Stimulated activated naive CD8-positive, alpha-beta T cell treated with anti-CD3 and anti-CD28 coated beads, Interleukin-15, amount 100 ng/mL, for 72 hours (primary cell): ENCODE measurements at places on chromosomes 7 and 10.

DNA sequence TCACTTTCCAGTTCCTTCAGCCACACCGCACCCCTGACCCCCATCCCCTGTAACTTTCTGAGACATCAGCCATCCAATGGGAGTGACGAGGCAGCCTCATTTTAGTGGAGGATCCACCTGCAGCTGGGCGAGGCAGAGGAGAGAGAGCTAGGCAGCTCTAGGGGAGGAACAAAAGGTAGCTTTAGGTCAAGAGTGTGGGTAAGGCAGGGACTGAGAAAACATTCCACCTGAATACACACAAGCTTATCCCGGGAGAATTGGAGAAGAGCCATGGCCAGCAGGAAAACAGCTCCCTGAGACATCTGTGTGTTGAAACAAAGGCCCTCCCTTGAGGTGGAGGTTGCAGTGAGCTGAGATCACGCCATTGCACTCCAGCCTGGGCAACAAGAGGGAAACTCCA is 6.7 kb upstream of the KLRG2 start:
- DNase-seq = no peak

DNA sequence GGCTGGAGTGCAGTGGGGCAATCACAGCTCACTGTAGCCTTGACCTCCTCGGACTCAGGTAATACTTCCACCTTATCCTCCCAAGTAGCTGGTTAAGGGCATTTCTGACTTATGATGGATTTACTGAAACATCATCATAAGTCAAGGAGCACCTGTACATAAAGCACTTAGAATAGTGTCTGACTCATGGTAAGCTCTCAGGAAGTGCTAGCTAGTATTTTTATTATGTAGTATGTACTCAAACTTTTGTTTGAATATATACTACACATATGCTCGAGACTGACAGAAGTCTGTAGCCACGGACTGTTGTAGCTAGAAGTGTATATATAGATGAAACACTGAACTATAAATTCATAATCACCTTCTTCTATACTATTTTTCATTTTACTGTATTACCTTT is 107.5 kb upstream of the DNAJB12 start:
- no peak for DNase-seq

- no peak for DNase-seq
Observed at GRCh38 chr10:17912754-17913153, 39.0 kb upstream of the SLC39A12 start.

DNA sequence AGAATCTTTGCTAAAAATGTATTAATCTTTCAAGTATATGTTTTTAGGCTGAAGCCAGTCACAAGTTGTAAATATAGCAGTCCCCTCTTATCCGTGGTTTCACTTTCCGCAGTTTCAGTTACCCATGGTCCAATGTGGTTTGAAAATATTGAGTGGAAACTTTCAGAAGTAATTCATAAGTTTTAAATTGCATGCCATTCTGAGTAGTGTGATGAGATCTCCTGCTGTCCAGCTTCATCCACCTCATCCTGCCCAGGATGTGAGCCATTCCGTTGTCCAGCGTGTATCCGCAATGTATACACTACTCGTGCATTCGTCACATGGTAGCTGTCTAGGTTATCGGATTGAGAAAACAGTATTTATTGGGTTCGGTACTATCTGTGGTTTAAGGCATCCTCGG is 12.2 kb downstream of the PDCD4 start:
- DNase-seq = no peak

- DNase-seq = no peak
Observed at GRCh38 chr7:6576024-6576866, 1.0 kb upstream of the ZDHHC4 start.

DNA sequence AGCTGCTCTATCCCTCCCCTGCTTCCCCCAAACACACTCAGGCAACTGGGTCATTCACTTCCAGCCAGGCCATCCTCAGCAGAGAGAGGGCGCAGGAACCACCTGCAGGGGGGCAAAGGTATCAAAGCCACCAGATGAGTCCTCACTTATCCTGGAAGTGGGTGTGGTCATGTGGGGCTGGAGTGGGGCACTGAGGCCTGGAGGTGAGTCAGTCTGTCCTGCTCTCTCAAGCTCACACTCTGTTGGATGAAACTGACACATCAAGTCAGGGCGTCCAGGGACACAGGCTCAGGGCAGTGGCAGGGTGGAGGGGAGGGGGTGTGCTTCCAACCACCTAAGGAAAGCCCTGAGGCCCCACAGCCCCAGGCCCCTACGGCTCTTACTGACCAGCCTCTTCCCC is 8.0 kb upstream of the ELFN1 start:
- no peak for DNase-seq

GRCh38 chr10:43108951-43109350 is 29.3 kb upstream of the CSGALNACT2 start:
- DNase-seq = no peak

DNA sequence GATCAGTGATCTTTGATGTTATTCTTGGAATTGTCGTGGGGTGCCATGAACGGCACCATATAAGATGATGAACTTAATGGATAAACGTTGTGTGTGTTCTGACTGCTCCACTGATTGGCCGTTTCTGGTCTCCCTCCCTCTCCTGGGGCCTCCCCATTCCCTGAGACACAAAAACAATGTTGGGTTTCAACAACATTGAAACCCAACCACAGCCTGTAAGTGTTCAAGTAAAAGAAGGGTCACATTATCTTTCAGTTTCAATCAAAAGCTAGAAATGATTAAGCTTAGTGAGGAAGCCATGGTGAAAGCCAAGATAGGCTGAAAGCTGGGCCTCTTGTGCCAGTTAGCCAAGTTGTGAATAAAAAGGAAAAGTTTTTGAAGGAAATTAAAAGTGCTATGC is 19.5 kb downstream of the EN2 start:
- DNase-seq = peak; percentile 40

DNA sequence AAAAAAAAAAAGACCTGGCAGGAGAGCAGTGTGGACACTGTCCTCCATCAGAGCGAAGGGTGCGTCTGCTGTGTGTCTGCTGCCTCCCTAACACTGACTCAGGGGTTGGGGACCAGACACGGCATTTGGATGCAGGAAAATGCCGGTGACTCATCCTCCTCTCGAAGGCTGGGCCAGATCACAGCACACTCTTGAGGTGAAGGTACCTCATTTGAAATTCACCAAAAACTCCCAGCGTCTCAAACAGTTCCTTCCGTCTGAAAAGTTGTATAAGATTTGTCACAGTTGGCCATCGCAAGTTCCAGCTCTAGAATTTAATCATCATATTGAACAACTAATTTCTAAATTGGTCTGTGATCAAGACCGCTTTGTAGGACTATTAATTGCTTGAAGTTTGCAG is 118.1 kb upstream of the LYZL2 start:
- no peak for DNase-seq

GRCh38 chr10:20713420-20713819 is 183.7 kb downstream of the NEBL start:
- no peak for DNase-seq

DNA sequence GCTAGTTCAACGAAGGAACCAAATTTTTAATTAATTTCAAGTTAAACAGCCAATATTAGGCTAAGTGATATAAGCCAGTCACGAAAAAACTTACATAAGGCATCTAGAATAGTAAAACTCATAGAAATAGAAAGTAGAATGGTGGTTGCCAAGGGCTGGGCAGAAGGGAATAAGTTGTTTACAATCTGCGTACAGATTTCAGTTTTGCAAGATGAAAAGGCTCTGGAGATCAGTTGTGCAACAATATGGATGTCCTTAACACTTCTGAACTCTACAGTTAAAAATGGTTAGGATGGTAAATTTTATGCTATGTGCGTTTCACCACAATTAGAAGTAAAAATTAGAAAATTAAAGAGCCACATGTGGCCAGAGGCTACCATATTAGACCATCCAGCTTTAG is 13.3 kb downstream of the SCRN1 start:
- DNase-seq = no peak

- DNase-seq = no peak
Observed at GRCh38 chr7:999941-1000935, 17.3 kb downstream of the CYP2W1 start.

DNA sequence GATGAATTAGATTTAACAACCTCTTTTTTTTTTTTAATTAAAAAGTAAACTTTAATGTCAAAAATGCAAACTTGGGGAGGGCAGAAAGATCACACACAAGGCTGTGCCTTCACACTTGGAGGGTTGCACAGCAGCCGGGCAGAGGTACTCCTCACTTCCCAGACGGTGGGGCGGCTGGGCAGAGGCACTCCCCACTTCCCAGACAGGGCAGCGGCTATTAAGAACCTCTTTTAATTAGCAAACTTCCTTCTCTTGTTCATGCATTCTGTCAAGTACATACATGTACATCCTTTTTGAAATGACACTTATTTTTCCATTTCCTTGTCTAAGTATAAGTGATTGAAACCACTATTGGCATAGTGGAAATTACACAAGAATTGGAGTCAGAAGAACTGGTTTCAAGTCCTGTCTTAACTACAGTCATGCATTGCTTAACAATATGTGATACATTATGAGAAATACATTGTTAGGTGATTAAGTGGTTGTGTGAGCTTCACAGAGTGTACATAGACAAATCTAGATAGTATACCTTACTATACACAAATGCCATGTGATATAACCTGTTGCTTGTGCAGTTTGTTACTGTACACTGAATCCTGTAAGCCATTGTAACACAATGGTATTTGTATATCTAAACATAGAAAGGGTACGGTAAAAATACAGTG is 26.5 kb downstream of the BTRC start:
- DNase-seq = no peak

DNA sequence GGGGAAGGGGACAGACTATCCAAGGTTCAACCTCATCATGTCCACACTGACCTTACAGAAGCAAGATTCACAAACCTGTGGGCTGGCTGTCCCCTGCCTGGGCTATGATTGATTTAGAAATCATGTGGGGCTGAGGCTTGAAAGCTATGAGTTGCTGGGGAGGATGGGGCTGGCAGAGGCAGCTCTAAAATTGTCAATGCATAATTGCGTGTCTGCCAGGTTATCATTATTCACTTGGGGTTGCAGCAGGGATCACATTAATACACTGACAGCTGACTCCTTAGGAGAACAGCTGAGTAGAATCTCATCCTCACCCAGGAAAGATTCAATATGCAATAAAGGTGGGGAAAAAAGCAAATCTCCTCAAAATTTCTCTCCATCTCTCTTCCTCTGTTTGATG is 866.3 kb downstream of the CCSER2 start:
- no peak for DNase-seq

- no peak for DNase-seq
Observed at GRCh38 chr10:128257428-128257827, 131.2 kb upstream of the MKI67 start.

DNA sequence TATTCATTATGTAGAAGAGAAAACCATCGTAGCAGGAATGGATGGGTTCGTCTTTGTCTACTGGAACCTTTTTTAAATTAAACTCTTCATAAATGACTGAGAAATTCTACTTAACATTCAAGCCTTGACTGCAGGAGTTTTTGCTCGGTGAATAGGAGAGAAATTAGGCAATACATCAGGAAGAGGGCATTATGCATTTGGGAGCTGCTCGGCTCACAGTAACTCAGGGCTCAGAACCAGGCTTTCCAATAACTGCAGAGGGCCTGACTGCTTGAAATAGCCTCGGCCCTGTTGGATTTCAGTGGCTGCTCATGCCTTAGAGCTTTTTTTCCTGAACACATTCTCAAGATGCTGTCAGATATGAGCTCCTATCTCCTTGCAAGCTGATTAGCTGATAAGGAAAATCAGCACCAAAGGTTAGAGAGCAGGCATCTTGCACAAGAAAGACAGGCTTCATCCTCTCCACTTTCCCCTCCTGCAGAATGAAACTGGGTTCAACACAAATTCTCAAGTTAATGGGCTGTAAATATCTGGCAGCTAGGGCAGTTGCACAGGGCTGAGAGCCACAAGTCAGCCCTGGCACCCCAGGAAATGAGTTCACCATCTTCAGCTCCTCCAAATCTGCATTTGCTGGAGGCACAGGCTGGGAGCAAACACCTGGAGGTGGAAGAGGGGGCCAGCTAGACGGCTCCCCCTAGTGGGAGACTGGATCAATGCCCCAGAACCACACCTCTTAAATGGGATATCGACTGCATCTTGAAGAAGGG is 24.3 kb downstream of the TECTB start:
- peak; percentile 25 for DNase-seq

DNA sequence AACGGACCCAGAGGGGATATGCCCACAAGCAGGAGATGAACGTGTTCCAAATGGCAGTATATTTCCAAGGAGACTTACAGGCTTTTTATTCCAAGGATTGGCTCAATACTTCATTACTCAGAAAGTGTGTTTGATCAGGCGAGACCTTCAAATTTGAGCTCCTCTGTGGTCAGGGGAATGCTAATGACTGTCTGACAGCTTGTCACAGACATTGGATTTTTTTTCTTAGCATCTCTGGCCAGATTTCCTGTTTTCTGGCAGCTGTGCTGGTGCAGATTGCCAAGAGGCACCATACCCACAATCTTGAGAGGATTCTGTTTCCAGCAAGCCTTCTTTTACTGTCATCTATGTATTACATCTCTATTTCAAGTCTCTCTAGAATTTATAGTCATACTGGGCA is 93.8 kb downstream of the C1GALT1 start:
- no peak for DNase-seq

- DNase-seq = no peak
Observed at GRCh38 chr10:59838085-59838789, 68.1 kb downstream of the CCDC6 start.

DNA sequence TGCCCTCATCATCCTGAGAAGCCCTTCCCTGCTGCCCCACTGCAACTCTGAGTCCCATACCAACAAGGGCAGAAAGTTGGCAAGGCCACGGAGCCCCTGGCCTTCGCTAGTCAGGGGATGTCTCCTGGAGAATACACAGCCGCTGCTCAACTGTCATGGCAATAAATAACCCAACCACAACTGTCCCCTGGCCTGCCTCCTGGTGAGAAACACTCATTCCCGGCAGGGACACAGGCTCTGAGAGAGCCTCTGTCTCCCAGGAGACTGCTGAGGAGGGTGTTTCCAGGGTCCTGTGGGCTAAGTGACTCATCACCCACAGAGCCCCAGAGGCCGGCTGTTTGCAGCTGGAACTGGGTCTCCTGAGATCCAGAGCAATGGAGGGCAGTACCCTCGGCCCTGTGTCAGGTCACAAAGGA is 354.1 kb downstream of the TNS3 start:
- no peak for DNase-seq

DNA sequence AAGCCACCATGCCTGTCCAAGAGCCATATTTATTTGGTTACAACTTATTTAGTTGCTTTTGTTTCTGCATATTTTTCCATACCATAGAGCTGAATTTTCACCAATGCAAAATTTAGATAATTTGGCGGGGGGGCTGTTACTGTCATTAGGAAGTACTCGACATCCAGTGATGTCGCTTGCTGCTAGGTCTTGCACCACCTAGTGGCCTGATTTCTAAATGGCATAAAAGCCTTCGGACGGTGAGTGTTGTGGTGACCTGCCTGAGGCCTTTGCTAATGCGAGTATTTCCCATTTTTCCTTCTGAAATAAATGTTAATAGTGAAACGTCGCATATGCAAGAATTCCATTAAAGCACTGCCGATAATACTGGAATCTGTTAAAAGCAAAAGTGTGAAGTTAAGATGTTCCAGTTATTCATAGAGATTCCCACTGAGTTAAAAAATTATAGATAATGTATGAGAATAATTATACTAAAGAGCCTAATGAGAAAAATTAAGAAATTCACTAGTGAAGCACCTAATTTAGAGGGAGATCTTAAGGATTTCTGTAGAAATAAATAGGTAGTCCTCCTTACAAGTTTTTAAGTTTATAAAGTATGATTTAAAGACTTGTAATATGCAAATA is 86.1 kb upstream of the DNAJB6 start:
- peak; percentile 51 for DNase-seq

GRCh38 chr7:24722386-24723177 is 34.7 kb downstream of the GSDME start:
- DNase-seq = no peak

- DNase-seq = no peak
Observed at GRCh38 chr10:6721480-6721879, 141.4 kb upstream of the PRKCQ start.
